ENCODE measurements at places on chromosomes 5 and 9.
A peak's percentile ranks its signal among the peaks of the same experiment; 100 is the strongest.

DNA sequence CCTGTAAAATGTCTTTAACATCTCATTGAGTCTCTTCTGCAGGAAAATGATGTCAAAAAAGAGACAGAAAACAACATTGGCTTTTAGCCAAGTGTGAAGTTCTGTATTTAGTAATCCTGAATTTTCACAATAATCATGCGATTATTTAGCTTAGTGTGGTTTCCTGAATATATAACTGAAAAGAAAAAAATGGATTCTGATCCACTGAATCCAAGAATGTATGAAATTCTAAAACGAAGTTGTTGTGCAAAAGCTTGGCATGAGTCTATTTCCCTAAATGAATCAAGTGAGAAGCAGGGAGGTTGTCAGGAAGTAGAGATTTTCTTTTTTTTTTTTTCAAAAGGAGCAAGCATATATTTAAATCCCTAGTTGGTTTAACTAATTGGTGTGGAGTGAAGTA, 145.9 kb upstream of the CDH6 start:
- no peak for DNase-seq

GRCh38 chr9:16830806-16831205, 39.7 kb downstream of the BNC2 start:
- no peak for DNase-seq

DNA sequence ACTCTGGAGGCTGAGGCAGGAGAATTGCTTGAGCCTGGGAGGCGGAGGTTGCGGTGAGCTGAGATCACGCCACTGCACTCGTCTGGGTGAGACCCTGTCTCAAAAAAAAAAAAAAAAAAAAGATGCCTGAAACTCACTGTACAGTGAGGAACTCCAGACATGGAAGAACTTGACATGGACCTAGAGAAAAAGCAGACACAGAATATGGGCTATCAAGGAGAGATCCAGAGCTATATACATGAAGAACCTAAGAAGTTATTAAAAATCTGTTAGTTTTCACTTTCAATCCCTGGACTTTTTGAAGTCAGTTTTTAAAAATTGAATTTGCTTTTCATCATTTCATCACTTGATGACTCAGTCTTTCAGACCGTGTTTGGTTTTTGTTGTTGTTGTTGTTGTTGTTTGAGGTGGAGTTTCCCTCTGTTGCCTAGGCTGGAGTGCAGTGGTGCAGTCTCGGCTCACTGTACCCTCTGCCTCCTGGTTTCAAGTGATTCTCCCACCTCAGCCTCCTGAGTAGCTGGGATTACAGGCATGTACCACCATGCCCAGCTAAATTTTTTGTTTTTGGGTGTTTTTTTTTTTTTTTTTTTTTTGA, 20.3 kb downstream of the PAIP2 start:
- DNase-seq: no peak

- DNase-seq: peak; percentile 11
Observed at GRCh38 chr9:72633966-72634365, 112.6 kb downstream of the TMC1 start.

GRCh38 chr5:24188216-24188925, 456.4 kb downstream of the CDH10 start:
- DNase-seq: no peak

DNA sequence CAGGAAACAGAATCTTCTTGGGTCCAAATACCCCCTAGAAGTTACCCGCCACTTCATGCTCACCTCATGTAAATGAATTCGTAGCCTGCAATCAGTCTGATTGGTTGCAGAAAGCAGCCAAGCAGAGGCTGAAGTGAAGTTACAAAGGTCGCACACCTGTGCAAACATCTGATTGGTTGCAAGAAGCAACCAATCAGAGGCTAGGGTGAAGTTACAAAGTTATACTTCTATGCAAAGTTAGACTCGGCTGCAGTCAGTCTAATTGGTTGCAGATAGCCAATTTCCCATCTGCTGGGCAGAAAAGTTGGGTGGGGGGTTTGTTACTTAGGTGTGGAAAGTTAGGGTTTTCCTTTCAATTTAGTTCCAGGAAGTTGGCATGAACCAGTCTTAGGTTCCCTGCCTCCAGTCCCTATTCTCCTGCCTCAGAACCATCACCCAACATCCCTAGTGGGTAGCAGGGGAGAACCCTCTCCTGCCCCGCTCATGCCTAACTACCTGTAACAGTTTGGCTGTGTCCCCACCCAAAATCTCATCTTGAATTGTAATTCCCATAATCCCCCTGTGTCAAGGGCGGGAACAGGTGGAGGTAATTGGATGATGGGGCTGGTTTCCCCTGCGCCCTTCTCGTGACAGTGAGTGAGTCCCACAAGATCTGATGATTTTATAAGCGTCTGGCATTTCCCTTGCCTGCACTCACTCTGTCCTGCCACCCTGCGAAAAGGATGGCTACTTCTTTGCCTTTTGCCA, 1.2 kb upstream of the RUSC2 start:
- no peak for DNase-seq

DNA sequence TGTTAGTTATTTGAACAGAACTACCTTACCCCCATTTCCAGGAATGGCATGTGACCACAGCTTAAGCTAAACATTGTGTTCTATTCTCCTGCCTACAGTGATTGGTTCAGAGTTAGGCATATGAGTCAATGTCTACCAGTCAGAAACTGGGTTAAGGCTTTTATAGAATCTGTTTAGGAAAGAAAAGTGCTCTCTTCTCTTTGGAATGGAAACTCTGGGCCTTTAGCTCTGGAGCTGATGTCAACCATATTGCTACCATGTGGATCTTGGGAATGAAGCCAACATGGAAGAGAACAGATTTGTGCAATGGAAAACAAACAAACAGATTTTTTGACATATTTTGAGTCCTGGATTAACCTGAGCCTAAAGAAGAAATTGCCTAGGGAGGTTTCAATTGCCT, 488.9 kb upstream of the TNC start:
- no peak for DNase-seq

- DNase-seq: no peak
Observed at GRCh38 chr9:107174441-107174840, 108.6 kb upstream of the RAD23B start.

GRCh38 chr5:109561447-109561846, 128.3 kb upstream of the MAN2A1 start:
- no peak for DNase-seq

DNA sequence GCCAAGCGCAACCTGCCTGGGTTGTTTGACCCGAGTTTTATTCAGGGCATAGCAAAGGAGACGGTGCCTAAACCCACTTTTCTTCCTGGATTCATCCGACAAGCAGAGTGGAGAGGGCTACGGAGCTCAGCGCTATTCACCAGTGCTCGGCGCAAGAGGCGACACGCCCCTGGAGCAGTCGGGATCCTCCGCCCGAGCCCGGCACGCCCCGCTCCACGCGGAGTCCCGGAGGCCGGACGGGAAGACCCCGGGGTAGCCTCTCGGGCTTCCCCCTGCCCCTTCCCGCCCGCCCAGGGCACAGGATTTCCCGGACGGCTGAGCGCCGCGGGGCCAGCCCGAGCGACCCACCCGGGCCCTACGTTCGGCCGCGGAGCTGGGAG, 427 bp downstream of the SERINC5 start:
- no peak for DNase-seq

DNA sequence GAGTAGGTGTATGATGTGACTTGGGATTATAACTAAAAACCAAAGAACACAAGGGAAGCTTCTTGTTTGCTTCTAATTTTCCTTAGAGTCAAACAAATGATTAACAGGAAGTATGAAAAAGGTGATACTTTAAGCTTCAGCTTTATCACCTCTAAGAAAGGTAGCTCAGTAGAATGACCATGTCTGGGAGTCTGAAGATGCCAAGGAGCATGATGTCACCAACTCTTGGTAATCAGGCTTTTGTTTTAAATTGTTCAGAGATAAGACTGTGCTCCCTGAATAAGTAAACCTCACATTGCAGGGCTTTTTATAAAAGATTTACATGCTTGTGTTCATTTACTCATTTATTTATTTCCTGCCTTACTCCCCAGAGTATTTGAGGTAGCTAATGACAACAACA, 169.9 kb downstream of the FER start:
- no peak for DNase-seq

DNA sequence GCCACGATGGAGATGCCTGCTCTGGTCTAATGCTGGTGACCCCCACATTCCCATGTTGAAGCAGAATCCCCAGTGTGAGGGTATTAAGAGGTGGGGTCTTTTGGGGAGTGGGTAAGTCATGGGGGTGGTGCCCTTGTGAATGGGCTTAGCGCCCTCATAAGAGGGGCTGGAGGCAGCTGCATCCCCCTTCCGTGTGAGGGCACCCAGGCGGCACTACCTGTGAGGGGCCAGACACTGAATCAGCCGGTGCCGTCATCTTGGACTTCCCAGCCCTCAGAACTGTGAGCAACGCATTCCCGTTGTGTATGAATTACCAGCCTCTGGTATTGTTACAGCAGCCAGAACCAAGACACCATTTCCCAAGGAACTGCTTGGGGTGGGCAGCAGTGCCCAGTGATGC, 27.0 kb upstream of the RNF130 start:
- DNase-seq: no peak

DNA sequence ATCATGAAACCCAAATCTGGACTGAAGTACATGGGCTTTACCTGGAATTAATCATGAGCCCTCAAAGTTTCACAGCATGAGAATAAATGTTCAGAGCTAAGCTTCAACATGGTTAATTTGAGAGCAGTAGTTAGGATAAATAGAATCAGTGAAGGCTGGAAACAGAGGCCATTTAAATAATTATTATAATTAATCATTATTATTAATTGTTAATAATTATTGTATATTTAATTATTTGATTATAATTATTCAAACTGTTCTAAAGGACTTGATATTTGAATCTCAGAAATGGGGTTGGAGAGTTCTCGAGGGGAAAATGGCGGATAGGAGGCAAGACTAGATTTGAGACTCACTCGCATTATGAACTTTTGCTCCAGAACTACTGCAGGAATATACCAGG, 119.6 kb upstream of the ITGA1 start:
- no peak for DNase-seq

DNA sequence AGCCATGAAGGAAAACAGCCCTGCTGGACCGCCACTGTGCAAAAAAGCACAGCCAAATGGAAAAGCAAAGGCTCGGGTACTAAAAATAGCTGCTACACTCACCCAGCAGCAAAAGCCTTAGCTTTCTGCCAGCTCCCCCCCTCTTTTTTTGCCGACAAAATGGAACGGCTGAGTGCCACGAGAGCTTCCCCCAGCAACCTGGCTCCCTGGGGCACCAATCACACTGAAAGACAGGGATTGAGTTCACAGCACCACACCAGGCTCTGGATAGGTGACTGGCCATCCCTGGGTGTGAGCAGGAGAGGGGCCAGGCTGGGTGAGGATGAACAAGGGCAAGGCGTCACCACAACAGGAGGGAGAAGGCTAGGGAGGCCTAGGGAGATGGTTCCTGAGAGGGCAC, 66.7 kb downstream of the SIL1 start:
- no peak for DNase-seq

- no peak for DNase-seq
Observed at GRCh38 chr9:106755736-106756135, 107.2 kb upstream of the ZNF462 start.

GRCh38 chr9:121651008-121651294, 483 bp upstream of the DAB2IP start:
- DNase-seq: no peak

DNA sequence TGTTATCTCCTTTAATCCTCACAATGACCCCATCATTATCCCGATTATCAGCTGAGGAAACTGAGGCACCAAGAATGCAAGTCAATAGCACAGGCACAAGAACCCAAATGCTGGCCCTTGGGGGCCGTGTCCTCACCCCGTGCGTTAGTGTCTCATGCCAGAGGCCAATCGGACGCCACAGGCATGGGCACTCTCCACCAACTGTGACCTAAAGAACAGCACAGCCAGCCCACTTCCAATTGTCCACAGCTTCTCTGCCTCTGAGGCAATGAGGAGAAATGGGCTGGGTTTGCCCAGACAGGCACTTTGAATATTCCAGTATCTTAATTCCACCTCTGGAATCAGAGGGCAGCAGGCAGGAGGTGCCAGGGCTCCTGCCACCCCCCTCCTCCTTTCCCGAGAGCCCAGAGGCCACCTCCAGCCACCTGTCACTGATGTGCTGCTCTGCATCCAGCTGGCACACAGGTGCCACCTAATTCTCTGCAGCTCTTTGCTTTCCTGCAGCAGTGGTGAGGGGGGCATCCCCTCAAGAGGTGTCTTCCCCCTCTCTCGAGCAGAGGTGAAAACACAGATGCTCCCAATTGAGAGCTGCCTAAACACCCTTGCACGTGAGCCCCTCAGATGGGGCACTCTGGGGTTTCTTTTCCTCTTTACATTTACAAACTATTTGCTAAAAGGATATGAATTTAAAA, 107.5 kb downstream of the ROR2 start:
- no peak for DNase-seq

- DNase-seq: no peak
Observed at GRCh38 chr5:157335534-157336422, 69.9 kb downstream of the CYFIP2 start.

DNA sequence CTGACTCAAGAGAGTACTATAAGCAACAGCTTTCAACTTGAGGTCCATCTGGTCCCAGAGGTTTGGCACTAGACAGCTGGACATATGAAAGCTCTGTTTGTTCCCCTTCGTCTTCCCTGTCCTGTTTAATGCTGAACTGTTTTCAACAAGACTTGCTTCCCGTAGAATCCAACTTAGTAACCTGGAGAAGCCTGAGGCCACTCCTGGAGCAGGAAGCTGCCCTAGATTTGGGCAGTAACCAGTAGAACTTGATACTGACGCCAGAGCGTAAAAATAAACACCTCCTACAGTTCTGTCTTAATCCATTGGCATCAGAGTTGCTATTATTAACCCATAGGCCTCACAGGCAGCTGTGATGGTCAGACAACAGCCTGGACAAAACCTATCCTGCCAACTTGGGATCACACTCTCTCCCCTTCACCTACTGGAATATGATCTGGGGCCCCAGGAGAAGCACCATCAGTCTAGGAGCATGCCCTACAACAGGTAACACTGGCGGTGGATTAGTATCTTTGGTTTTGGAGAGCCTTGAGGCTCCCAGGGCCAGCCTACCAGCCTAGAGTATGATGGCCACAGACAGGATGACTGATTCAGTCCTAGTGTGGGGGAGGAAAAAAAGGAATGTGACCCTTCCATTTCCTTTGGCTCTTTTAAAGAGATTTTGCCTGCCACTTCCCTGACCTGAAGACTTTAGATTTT, 29.2 kb downstream of the RUSC2 start:
- no peak for DNase-seq

- DNase-seq: no peak
Observed at GRCh38 chr9:101443364-101443771, 7.8 kb upstream of the ALDOB start.

DNA sequence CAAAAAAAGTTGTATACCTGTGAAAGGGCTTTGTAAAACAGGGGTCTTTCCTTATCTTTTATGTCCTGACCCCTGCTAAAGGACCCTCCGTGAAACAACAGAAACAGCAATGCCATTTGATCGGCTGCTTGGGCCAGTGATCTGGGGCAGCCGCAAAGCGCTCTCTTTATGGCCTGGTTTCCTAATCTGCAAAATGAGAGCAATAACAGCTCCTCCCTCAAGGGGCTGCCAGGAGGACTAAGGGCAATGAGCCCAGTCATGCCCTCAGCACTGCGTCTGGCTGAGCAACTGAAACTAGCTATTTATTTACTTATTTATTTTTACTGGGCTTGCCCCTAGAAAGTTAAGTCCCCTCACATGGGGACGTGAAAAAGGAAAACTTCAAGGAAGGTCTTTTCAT, 18.3 kb downstream of the CMBL start:
- DNase-seq: no peak
